Esophagus muscularis mucosa (tissue), 4 donors: ENCODE measurements at places on chromosomes 2 and 18. TPM values are rescaled to one million over a fixed set of nuclear protein-coding genes. Genes with fewer than 3 reads are reported as not detected.

The CYBRD1 gene
- 133 TPM for total RNA-seq

GRCh38 chr2:19359456-19359855 lies 1.0 kb upstream of the OSR1 start:
- H3K4me1 ChIP-seq, result peaks cover 22% of the 10 kb centered on the region
- H3K27ac ChIP-seq, result peak overlapping the region; percentile 92

GRCh38 chr2:26658691-26659346 lies 17.7 kb upstream of the CIB4 start:
- no peaks in the 10 kb centered on the region for H3K4me1 ChIP-seq
- no peaks in the 10 kb centered on the region for H3K27me3 ChIP-seq

GRCh38 chr18:58308463-58308862 lies 264.4 kb downstream of the NEDD4L start:
- DNase-seq, result no peak
- peaks cover 23% of the 10 kb centered on the region for H3K4me1 ChIP-seq
- no peak overlapping the region for H3K27ac ChIP-seq
- no peak overlapping the region for H3K4me3 ChIP-seq

The CFAP65 gene
- not detected for total RNA-seq

The AKAIN1 gene
- not detected for total RNA-seq

GRCh38 chr2:68366083-68366560 lies 1.0 kb downstream of the PLEK start:
- no peaks in the 10 kb centered on the region for H3K36me3 ChIP-seq
- H3K27ac ChIP-seq, result no peak overlapping the region
- DNase-seq, result no peak
- H3K4me1 ChIP-seq, result peaks cover 5% of the 10 kb centered on the region

DNA sequence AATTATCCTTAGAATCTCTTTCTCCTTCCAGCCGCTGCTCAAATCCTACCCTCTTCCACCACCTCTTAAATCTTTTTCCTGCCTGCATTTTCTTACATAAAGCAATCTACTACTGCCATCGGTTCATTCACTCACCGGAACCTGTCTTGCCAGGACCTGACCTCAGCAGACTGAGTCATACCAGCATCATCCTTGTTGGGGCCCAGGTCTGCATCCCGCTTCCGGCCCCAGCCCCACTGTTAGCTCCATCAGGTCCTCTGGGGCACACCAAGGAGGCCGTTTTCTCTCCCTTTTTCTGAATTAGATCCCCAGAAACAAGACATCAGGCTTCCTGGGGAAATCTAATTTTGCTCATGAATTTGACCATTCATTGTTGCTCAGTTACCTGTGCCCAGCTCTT lies 42.7 kb upstream of the TGFA start:
- H3K4me3 ChIP-seq, result no peak overlapping the region
- no peaks in the 10 kb centered on the region for H3K4me1 ChIP-seq
- H3K36me3 ChIP-seq, result no peaks in the 10 kb centered on the region
- no peak overlapping the region for H3K27ac ChIP-seq
- no peaks in the 10 kb centered on the region for H3K27me3 ChIP-seq
- no peak for DNase-seq

The FAM124B gene
- total RNA-seq, result 2.5 TPM

DNA sequence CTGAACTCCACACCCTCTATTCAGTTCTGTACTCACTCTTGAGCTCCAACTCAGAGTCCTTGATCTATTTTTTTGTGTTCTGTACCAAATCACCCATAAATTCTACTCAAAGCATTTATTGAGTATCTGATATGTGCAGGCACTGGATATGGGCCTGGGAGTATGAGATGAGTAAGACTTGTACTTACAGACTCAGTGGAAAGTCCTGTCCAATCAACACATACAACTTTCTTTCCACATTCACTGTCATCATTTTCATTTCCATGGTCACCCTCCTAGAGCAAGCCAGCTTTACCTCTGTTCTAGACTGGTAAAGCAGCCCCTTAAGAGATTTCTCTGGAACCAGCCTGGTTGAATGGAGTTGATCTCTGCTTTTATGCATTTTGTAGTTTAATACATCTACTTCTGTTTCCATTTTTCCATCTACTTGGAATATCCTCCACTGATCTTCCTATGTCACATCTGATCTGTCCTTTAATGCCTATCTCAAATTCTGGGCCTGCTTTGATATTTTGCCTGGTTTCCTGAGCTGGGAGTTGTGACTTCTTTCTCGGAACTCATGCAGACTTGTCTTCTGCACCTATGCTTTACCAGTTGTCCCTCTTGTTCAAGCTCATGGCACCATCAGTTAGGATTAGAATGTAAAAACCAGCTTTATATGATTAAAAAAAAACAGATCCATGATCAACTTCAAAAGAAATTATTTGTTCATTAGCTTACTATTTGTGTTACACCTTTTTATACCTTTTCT lies 96.9 kb upstream of the GLS start:
- no peak overlapping the region for H3K27ac ChIP-seq
- peaks cover 13% of the 10 kb centered on the region for H3K4me1 ChIP-seq
- H3K27me3 ChIP-seq, result no peaks in the 10 kb centered on the region
- no peaks in the 10 kb centered on the region for H3K36me3 ChIP-seq

- no peak overlapping the region for H3K27ac ChIP-seq
- no peaks in the 10 kb centered on the region for H3K4me1 ChIP-seq
- H3K27me3 ChIP-seq, result no peaks in the 10 kb centered on the region
- no peaks in the 10 kb centered on the region for H3K36me3 ChIP-seq
These were observed 194.2 kb upstream of the HDAC4 start for GRCh38 chr2:239594772-239595608.

DNA sequence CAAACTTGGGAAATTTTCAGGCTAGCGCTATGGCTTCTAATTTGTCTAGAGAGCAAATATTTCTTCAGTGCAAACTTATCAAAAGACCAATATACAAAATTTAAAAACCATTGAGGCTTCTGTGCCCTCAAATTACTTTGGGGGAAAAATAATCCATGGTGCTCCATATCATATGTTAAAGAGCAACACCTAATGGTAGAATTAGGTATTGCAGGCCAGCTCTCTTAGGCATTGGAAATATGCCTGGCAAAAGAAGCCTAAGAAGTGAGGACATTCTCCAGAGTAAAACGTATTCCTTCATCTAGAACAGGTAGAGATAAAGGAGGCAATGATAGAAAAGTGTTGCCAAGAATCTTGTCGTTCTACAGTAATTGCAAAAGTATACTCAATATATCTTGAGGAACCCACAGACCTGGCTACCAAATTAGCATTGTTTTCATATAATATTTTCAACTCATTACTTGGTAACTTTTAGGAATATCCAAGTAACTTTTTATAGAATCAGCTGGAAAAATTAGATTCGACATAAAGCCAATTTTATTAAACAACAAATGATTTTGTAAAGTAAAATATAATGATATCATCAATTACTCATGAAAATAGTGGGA lies 401.1 kb downstream of the BCL11A start:
- no peak overlapping the region for H3K27ac ChIP-seq
- no peaks in the 10 kb centered on the region for H3K36me3 ChIP-seq
- DNase-seq, result no peak
- no peaks in the 10 kb centered on the region for H3K4me1 ChIP-seq
- H3K4me3 ChIP-seq, result no peak overlapping the region

DNA sequence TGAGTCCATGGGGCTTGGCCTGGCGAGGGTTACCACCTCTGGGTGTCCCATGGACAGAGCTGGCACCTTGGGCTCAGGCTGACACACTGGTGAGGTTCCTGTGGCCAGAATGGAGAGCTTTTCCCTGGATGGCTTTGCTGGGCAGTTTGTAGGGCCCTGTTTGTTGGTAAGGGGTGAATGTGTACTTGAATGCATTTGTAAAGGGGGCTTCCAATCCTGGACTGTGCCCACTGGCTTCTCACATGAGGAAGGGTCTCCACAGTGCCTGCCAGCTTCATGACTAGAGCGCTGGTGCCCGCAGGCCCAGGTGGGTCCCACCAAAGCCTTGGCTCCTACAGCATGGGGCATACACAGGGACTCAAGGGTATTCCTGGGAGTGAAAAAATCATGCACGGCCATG lies 103.5 kb upstream of the SIX2 start:
- H3K4me1 ChIP-seq, result no peaks in the 10 kb centered on the region
- no peaks in the 10 kb centered on the region for H3K36me3 ChIP-seq
- H3K27ac ChIP-seq, result no peak overlapping the region
- peak; percentile 72 for DNase-seq
- H3K4me3 ChIP-seq, result no peak overlapping the region
